CD4-positive, alpha-beta T cell (primary cell): ENCODE measurements at places on chromosomes 12 and 14.

DNA sequence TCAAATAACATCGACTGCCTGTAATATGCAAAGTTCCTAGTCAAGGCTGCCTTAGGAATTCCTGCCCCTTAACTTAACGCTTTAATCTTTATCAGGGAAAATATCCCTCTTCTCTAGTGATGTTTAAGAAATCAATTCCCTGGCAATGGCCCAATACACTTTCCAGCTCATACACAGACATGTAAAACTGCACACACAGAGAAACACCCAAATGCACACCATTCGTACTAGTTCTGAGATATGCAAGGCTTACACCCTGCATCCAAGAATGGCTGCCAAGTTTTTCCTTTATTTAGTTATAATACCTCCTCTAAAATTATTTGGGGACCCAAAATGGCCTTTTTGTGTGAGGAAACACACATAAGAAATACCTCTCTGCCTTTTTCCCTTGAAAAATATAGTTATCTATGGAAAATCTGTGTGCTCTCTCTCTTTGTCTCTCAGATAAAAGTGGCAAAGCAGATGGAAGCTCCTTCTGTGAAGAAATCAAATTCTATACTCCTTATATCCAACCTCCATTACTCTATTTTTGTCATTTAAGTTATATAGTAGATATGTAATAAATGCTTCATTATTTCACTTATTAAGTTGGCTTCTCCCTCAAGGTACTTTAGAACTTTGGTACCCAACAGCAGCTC, 120.0 kb upstream of the MDM1 start:
- no peak for DNase-seq

GRCh38 chr12:52975820-52976573, 27.1 kb downstream of the KRT18 start:
- DNase-seq = no peak

DNA sequence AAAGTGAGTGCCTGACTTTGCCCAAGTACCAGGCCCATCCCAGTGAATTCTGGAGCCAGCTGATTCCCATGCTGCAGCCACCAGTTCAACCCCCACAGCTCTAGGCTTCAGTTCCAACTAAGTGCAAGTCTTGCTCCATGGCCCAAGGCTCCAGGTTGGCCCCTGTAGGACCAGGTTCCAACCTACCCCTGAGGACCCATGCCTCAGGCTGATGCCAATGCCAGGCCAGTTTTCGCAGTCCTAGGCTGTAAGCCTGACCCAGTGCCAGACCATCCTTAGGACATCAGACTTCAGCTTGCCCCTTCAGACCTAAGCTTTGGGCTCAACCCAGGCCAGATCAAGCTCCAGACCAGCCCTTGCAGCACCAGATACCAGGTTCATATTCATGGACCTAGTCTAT, 352.6 kb downstream of the FSCB start:
- DNase-seq = no peak

DNA sequence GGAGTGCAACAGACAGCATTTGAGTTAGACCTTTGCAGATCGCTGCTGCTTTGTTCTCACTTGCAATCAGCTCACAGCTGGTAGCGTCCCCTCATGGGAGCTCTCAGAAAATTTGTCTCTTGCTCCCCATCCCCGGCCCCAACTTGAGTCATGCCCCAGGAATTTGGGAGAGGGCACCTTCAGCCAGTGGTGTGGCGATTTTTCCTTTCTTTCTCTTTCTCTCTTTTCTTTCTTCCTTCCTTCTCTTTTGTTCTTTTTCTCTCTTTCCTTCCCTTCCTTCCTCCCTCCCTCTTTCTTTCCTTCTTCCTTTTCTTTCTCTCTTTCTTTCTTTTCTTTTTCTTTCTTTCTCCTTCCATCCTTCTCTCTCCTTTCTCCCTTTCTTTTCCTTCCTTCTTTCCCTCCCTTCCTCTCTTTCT, 34.2 kb upstream of the MAP1LC3B2 start:
- no peak for DNase-seq

DNA sequence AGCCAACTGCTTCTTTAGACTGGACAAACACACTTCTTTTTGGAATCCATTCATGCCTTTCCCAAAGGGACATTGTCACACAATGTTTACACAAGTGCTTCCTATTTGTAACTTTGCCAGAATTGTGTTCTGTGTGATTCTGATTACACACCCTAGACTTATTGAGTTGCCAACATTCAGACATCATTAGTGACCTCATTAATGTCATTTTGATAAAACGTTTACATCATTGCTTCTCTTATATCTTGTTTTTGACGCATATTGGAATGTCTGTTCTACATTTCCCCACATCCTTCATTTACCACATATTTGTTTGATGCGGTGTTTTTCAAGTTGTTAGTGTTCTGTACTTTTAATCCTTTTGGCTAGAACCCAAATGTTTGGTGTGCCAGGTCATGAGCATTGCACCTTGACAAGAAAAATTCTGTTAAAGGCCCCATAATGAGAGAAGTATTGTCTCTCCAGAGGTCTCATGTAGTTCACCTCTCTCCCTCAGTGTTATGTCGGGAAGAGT, 305.5 kb downstream of the AEBP2 start:
- no peak for DNase-seq

DNA sequence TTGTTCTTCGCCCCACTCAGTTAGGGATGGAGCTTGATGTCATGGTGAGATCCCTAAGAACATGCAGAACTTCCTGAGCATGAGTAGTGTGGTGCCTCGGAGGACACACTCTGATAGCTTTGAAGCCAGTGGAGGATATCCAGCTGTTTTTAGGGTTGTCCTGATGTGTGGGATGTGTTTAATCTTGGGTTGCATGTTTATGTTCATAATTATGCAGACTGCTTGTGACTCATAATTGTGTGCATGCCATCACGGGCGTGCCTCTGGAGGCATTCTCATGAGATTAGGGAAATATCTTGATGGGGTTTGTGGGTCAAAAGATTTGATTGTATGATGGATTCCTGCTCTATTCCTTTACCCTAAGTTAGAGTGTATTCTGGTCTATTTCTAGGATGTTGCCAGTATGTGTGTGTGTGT, 267.4 kb upstream of the PELI2 start:
- DNase-seq = no peak
